ENCODE measurements at places on chromosomes 4 and X.

GRCh38 chrX:149476513-149476912 is 28.6 kb downstream of the IDS start:
- no peak for DNase-seq

GRCh38 chrX:153184787-153185186 is 5.7 kb downstream of the MAGEA1 start:
- DNase-seq: no peak

- DNase-seq: no peak
Measured at GRCh38 chr4:122764071-122764820, 31.7 kb downstream of the BBS12 start.

- peak; percentile 95 for DNase-seq
Measured at GRCh38 chr4:993111-994029, at the start of gene SLC26A1. Gene SLC26A1 (minus strand): TSS chr4:993404. CDS start chr4:991703, 1,701 bp downstream.

- DNase-seq: no peak
Measured at GRCh38 chr4:53551958-53552357, 39.3 kb downstream of the LNX1 start.

DNA sequence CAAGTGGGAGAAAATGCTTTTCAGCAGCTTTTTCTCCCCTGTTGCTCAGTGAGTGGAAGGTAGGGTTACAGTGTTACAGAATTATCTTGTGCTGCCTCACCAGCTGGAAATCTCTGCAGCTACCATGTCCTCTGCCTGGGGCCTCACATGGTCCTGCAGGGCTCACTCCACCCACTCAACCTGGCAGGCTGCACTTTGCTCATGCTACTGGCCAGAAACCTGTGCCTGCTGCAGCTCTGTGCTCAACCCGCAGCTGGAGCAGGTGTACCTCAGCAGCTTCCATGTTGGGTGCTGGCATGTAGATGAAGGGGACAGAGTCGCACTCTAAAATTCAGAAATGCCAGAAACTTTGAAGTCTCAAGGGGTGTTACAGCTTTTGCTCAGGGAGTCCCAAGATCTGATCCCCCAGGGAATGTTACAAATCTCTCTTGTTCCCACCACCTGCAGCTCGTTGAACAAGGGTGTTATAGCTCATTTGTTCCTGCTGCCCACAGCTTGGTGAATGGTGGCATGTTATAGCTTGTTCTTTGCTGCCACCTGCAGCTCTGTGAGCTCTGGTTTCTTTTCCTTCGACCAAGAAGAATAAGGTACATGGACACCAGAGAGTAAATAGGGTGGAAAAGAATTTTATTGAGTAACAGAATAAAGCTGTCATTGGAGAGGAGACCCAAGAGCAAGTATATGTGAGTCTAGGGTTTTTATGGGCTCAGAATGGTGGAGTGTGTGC is 845.8 kb downstream of the TECRL start:
- DNase-seq: no peak

DNA sequence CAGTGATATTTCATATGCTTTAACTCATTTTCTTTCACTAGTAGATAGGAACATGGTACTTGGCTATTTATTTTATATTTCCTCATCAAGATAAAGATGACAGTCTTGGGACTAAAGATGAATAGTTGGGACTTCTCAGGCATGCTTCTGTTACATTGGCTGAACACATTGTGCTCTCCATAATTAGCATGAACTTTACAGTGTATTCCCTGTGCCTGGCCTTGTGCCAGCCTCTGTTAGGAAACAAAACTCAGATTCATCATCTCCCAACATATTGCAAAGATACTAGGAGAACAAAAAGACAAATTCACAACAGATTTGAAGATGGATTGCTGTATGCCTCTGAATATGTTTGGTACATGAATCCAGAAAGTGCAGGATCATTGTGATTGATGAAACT is 26.4 kb downstream of the GRIA2 start:
- no peak for DNase-seq

- DNase-seq: no peak
Measured at GRCh38 chr4:85571008-85571407, 96.1 kb downstream of the ARHGAP24 start.

DNA sequence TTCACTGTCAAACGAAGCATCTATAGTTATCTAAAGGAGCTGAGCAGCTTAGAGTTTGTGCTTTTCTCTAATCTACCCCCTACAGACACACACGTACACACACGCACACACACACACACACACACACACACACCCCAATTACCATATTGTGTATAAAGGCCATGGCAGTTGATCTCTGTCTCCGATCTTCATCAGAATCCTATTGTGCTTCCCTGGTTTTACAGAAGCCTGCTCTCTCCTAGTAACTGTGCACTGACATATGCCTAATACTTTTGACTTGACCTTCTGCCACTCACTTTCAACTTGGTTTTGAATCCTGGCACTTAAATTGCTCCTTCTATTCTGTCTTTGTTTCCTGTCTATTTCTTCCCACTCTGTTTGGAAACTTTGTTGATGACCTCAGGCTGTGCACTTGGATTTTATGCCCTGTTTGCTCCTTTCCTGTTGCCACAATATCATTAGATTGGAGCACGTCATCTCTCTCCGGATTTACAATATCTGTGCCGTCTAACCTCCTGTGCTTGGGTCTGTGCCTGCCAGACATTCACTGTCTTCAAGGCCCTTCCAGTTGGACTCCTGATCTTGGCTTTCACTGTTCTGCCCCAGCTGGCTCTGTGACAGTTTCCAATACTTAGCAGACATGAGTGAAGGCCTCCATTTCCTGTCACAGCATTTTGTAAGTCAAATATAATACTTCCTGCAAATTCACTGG is 928.1 kb downstream of the FAT4 start:
- DNase-seq: no peak

DNA sequence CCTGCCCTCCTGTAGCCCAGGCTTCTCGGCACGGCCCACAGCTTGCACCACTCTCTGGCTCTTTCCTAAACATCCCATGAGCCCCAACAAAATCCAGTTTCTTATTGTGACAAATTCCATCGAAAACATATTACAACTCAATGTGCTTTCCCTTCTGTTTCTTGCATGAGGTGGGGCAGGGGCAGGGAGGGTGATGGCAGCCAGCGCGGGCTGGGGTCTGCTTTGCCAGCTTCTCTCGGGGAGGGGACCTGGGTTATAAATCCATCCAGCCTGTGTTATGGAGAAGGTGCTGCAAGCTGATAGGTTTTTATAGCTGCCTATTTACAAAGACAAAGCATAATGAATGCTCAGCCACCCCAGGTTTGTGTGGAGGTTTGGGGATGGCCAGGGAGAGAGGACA is 21.1 kb downstream of the PPP2R2C start:
- no peak for DNase-seq

- no peak for DNase-seq
Measured at GRCh38 chr4:156537286-156537685, 434.3 kb downstream of the PDGFC start.

DNA sequence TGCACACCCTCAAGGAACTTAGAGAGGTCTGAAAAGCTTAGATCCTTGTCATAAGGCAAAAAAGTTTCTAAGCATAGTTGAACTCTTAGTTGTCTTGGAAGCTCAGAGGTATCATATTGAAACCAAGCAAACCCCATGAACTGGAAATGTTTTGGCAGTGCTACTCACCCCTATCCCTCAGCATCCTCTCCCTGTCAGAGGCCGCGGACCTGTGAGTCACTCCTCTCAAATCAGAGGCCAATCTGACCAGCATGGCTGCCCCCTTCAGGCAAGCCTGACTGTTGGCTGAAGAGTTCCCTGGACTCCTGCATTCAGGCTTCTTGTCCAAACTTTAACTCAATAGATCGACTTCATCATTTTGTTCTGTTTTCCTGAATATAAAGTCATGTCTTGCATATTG is 69.4 kb downstream of the KCNIP4 start:
- DNase-seq: peak; percentile 5

- no peak for DNase-seq
Measured at GRCh38 chrX:24956828-24957227, 58.9 kb downstream of the ARX start.

DNA sequence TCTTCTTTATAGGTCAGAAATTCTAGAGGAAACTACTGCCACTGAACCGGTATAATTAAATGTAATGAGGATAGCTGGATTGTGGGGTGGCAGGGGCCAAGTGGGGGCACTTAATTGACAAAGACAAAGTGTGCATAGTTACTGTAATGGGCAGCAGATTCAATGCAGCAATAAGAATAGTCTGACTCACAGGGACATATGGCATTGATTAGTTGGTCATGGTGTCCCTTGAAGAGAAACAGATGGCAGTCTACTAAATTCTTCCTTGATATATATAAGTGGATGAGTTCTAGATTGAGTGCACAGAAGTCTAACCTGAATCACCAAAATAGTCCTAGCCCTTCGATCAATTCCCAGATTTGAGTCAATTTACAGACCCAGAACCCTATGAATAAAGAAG is 31.6 kb downstream of the ETDC start:
- DNase-seq: no peak

DNA sequence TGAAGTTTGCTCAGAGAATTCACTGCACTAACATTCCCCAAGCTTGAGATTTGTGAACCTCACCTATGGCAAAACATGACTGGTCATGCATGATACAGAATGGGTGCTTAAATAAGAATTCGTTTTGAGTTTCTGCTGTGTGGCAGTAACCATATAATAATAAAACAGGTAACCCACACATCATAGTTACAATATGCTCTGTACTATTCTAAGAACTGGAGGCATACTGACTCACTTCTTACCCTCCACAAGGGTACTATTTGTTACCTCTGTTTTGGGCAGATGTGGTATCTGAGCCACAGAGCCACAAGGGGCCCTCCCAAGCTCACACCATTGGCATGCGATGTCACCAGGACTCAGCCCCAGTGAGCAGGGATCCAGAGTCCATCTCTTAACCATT is 17.6 kb downstream of the SLC2A9 start:
- no peak for DNase-seq

- no peak for DNase-seq
Measured at GRCh38 chrX:130082244-130083106, 27.8 kb downstream of the ELF4 start.

- DNase-seq: no peak
Measured at GRCh38 chr4:109708990-109709389, 5.7 kb upstream of the CASP6 start.

- no peak for DNase-seq
Measured at GRCh38 chrX:153953892-153954557, 9.6 kb upstream of the RENBP start.

DNA sequence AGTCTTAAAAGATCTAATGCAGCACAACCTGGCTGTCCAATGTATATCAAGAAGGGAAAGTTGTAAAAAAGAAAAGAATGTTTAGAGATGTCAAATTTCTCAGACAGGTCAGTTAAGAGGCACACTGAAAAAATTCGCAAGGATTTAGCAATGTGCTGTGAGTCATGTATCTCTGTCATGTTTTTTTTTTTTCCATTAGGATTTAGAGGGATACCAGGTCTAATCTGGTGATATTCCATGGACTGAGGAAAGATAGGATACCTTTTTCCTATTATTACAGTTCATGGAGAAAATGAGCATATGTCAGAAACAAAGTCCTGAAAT is 815.4 kb upstream of the PCDH10 start:
- no peak for DNase-seq

DNA sequence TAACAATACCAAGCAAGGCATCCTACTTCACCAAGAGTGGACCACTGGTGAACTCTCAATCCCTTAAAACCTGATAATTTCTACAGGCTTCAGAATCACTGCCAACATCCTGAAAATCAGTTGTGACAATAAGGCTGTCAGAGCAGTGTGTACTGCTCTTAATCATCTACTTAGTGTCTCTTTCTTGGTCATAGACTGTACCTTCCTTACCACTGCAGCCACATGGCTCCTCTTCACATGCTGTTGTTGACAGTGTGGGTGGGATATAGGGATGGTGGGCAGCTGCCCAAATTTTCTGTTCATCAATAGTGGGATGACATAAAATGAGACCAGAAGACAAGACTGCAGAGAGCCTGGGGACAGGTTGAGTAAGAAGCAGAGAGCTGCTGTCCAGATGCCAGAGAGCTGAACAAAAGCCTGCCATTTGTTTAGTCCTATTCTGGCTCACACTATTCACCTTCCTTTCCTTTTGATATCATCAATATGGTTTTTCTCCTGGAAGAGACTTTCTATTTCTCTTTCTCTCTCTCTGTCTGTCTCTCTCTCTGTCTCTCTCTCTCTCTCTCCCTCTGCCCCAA is 178.9 kb downstream of the MGST2 start:
- no peak for DNase-seq

GRCh38 chrX:139831675-139832456 is 101.0 kb downstream of the ATP11C start:
- no peak for DNase-seq

DNA sequence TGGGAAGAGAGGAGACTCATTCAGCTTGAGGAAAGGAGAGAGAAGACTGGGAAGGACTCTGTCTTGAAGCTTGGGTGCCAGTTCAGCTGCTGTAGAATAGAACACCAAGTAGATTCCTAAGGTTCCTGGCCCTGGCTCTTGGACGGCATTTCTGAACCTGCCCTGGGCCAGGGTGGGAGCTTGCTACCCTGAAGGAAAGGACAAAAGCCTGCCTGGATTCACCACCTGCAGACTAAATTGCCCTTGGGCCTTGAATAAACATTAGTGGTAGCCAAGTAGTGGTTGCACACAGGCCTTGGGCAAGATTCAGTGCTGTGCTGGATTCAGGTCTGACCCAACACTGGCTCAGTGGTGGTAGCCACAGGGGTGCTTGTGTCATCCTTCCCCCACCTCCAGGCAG is 588.4 kb upstream of the AMOT start:
- no peak for DNase-seq

DNA sequence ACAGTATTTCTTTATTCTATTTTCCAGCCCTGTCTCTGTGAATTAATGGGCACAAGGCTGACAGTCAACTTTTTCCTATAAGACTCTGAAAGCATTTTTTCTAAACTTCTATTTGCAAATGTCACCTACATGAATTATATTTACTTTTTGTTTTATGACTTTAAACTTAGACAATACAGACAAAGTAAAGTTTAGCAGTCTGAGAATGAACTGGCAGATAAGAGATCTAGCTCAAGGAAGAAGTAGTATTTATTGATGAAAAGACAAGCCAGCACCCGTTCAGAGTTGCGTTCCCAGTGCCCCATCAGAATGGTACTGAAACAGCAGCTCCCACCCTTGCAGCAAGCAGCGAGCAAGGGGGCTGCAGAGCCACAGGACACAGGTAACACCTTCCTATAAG is 148.5 kb downstream of the FAM13A start:
- DNase-seq: no peak

DNA sequence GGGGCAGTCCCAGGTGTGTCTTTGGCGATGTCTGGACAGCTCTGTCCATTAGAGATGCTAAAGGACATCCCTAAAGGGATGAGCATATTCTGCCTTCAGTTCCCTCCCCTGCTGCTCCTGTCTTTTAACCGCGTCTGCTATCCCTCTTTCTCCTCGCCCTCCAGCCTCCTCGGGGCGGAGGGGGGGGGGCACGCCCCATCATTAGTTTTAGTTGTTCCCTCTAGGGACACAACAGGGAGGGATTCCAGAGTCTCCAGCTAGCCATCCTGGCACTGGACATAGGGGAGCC is 1.1 kb downstream of the MSL3 start:
- DNase-seq: no peak

GRCh38 chr4:56844802-56845580 is 23.5 kb upstream of the SPINK2 start:
- DNase-seq: no peak
